ENCODE measurements at places on chromosomes 5 and 9.
A peak's percentile ranks its signal among the peaks of the same experiment; 100 is the strongest.

- no peak for DNase-seq
Observed at GRCh38 chr5:127028822-127029457, 1.4 kb downstream of the MARCHF3 start.

DNA sequence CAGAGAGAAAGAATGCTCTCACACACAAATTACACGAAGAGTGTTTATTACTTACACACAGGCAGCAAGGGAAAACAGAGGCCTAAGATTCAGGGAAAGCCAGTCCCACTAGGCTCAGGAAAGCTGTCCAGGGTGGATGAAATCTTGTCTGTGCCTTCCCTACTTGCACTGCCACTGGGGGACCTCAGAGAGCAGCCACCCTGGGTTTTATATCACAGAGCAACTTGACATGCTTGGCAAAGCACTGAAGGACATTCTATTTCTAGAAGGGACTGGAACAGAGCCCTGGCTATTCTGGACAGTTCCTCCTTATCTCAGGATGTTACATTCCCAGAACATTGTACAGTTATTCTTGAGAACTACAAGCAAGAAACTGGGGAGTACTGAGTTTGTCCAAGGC, 7.5 kb upstream of the PRSS3 start:
- no peak for DNase-seq

- DNase-seq: no peak
Observed at GRCh38 chr5:116765441-116765840, 190.8 kb upstream of the SEMA6A start.

DNA sequence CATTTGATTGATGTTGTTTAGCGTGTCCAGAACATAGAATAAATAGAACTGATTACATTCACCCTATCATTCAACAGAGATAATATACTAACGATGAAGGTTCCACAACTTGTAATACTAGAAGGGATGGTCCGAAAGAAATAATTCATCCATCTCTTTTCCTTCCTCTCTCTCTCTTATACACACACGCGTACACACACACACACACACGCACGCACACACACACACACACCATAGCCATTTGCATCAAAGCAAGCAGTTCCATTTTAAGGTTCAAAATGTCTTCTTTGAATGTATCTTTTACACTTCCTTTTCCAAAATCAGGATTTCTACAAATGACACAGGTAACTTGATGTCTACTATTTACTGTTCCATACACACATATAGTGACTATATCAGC, 887 bp downstream of the GDA start:
- DNase-seq: no peak

- DNase-seq: no peak
Observed at GRCh38 chr9:26205261-26205660, 527.0 kb upstream of the TUSC1 start.

- DNase-seq: no peak
Observed at GRCh38 chr5:137090151-137090550, 409.0 kb downstream of the SPOCK1 start.

GRCh38 chr9:72931437-72931836, 21.4 kb downstream of the ALDH1A1 start:
- DNase-seq: no peak

- no peak for DNase-seq
Observed at GRCh38 chr5:135568246-135568645, 10.5 kb downstream of the CXCL14 start.

DNA sequence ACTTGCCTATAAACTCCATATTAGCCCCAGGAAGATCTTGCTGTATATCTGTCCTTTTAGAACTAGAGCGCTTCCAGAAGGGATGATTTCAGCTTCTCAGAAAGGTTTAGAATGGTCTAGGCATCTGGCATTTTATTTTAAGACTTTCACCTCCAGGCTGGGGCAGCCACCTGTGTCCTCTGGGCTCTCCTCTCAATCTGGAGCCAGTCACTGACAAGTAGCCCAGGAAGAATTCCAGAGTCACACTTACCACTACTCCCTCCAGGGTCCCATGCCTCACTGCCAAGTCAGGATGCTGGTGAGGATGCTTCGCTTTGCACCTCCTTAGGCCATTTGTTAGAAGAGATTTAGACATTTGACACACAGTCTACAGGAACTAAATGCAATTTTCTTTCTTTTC, 20.8 kb downstream of the B4GALT1 start:
- DNase-seq: no peak

- DNase-seq: no peak
Observed at GRCh38 chr5:178486239-178486641, 104.0 kb downstream of the COL23A1 start.

GRCh38 chr9:91572044-91572443, 148.4 kb upstream of the NFIL3 start:
- DNase-seq: no peak

GRCh38 chr5:92017776-92018175, 634.7 kb upstream of the ARRDC3 start:
- no peak for DNase-seq

DNA sequence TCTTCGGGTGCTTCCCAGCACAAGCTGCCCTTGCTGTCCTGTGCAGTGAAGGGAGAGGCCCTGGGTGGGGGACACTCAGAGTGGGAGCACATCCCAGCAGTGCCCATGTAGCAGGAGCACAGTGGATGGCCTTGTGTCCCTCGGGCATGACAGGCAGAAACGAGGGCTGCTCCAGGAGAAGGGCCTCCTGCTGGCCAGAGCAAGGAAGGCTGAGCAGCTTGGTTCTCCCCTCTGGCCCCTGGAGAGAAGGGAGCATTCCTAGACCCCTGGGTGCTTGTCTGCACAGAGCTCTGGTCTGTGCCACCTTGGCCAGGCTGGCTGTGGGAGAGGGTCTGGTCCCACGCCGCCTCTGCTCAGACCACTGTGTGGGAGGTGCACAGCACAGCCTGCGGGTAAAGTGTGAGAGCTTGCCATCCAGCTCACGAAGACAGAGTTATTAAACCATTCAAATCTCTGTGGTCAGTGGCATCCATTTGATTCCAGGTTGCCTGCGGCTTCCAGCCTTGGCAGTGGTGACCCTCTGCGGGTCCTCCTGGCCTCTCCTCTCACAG, 18.3 kb downstream of the FBXW5 start:
- no peak for DNase-seq

GRCh38 chr9:136631038-136632000, 31.4 kb upstream of the EGFL7 start:
- DNase-seq: peak; percentile 55

DNA sequence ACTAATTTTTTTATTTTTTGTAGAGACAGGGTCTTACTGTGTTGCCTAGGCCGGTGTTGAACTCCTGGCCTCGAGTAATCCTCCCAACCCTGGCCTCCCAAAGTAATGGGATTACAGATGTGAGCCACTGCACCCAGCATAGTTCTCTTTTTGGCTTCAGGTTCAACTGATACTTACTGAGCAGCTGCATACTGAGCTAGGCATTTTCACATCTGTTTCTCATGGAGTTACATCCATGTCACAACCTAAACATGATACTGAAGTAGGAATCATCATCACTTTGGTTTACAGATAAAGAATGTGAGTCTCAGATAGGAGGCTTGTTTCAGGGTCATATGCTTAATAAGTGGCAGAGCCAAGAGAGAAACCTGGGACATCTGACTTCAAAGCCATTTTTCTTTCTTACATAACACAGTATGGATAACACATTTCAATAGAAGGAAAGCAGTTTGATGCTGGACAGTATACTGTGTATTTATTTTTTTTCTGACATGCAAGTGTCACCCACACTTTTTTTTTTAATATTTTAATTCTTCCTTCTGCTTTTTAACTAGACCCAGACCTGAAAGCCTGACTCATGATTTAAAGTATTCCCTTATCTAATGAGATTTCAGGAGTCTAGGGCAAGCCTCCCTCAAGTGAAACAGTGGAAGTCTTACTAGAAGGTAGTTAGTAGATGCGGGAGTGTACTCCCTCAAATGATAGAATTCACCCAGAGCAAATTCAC, 90.8 kb downstream of the HACD4 start:
- no peak for DNase-seq

GRCh38 chr5:135895474-135896006, at the start of gene IL9:
IL9 (minus strand) TSS chr5:135895841; CDS start chr5:135895816, 25 bp downstream.
- DNase-seq: no peak

- DNase-seq: no peak
Observed at GRCh38 chr9:9942764-9943424, 669.9 kb downstream of the PTPRD start.

GRCh38 chr5:161378701-161379100, 167.8 kb downstream of the GABRB2 start:
- no peak for DNase-seq

GRCh38 chr5:120910629-120911028, 446.5 kb downstream of the PRR16 start:
- no peak for DNase-seq

GRCh38 chr9:82797534-82797933, 265.4 kb downstream of the RASEF start:
- no peak for DNase-seq

DNA sequence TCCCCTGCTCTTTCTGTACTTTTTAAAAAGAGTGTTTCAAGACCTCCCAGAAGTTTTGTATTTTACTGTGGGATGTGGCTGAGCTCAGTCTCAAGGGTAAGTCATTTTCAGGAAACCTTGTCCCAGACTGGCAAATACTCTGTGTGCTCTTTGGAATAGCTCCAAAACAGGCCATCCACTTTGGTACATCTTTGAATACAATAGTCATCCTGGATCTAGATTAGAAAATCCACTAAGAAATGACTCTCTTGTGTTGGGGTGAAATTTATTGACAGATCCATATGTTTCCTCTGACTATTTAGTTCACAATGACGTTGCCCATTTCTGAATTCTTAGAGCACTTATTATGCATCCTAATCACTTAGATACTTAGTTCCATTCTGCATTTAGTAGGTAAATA, 95.2 kb downstream of the PLCXD3 start:
- no peak for DNase-seq

DNA sequence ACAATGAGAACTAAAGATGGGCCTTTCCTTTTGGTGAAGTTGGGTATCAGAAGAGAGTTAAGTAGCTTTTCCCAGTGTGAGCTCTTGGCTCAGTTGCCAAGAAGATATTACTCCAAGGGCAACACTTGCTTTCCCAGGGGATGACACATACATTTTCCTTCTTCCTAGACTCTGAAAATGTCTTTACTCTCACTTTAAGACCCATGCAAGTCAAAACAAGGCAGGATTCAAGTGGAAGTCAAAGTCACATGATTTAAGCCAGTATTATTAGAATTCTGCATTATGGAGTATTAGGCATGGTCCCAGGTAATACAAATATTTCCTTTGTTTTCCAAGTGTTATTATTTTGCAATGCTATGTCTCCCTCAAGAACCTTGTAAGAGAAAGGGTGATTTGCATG, 175.1 kb downstream of the PPP2R2B start:
- no peak for DNase-seq

GRCh38 chr9:92974161-92974661, 26.9 kb downstream of the FGD3 start:
- no peak for DNase-seq

GRCh38 chr5:6768590-6769230, 55.5 kb downstream of the TENT4A start:
- no peak for DNase-seq

DNA sequence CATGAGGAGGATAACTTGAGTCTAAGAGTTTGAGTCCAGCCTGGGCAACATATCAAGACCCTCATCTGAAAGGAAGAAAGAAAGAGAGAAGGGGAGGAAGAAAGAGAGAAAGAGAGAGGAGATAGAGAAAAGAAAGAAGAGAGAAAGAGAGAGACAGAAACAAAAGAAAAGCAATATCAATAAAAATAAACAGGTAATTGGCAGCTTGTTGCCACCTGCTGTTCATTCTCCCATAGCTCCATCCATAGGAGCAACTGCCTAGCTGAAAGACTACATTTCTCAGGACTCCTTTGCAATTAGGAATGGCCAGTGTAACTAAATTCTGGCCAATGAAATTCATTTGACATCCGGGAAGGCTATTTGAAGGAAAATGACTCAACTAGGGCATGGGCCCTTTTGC, 4.6 kb upstream of the TTC39B start:
- no peak for DNase-seq

GRCh38 chr9:8457055-8457454, 657.5 kb upstream of the DMAC1 start:
- no peak for DNase-seq

GRCh38 chr9:33124751-33125381, 42.3 kb downstream of the B4GALT1 start:
- DNase-seq: no peak

- DNase-seq: no peak
Observed at GRCh38 chr9:128276574-128277270, 646 bp downstream of the SWI5 start.

GRCh38 chr9:130899051-130899748, 2.6 kb upstream of the QRFP start:
- DNase-seq: no peak

DNA sequence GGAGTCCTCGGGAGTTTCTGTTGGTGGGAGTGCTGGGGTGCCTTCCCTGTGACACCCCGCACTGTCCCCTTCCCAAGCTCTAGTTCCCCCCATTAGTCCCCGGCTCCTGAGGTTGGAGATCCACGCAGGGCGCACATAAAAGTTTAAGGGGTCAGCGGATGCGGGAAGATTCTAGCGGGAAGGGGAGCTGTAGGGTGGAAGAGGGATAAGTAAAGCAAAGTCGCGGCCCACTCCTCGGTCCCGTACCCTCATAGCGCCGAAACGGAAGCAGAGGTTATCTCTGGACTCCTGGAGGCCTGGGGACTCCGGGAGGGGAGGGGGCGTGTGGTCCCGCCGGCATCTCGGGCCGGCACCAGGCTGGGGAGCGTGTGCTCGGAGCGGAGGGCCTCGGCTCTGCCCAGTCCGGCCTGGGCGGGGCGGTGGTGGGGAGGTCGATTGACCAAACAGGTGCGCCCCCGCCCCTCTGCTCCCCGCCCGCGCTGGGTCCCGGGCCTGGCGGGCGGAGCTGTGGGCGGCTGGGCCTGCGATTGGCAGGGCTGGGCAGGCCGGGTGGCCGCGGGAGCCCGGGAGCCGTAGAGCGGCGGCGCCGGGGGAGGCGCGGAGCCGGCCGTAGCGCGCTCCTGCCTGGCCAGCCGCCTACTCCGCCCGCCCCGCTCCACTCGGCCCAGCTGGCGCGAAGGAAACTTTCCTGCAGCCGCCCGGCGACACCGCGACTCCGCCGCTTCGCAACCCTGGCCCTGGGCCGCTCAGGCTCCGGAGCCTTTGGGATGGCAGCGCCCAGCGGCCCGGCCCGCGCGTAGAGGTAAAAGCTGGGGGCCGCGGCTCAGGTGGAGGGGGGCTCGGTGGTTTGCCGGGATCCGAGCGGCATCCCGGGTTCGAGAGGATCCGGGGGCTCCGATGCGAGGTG, 52.2 kb upstream of the DAB2IP start:
- no peak for DNase-seq

- no peak for DNase-seq
Observed at GRCh38 chr9:33320568-33321261, 30.4 kb downstream of the NFX1 start.

GRCh38 chr5:174610968-174611367, 113.4 kb upstream of the MSX2 start:
- DNase-seq: no peak

DNA sequence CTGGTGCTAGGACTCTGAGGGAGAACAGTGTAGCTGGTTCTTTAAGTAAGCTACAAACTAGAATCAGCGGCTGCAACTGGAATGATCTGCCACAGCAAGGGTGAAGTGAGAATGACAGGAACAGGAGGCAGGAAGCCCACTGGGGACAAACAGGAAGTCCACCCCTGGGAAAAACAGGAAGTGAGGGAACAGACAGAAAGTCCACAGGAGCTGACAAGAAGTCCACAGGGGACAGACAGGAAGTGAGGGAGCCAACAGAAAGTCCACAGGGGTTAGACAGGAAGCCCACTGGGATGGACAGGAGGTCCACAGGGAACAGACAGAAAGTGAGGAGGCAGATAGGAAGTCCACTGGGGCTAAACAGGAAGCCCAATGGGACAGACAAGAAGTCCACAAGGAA, 15.5 kb downstream of the ADAMTS16 start:
- DNase-seq: no peak

GRCh38 chr9:31916591-31917241, 467.7 kb upstream of the ACO1 start:
- DNase-seq: no peak
